T-helper 1 cell treated with Interleukin-12 subunit alpha and Interleukin-12 subunit beta and Interleukin-4 antibody, amounts not matched to agents 30 ng/mL and 1 ng/mL, for 36 hours (primary cell): ENCODE measurements at places on chromosomes 4 and X. TPM values are rescaled to one million over a fixed set of nuclear protein-coding genes. Genes with fewer than 3 reads are reported as not detected.

RHOXF2 gene
- not detected in 2 replicates for total RNA-seq

RBM46 gene
- not detected in 2 replicates for total RNA-seq

TRMT2B gene
- 23.2 and 23.3 TPM in 2 replicates for total RNA-seq

KCNE5 gene
- 0.37 and 0.42 TPM in 2 replicates for total RNA-seq

CXCL10 gene
- 9.8 and 10.5 TPM in 2 replicates for total RNA-seq

SMIM10 gene
- total RNA-seq: 0.49 and 0.54 TPM in 2 replicates

GPR143 gene
- total RNA-seq: not detected in 2 replicates

MAGEC3 gene
- not detected in 2 replicates for total RNA-seq

ASB9 gene
- total RNA-seq: 0.34 and 0.39 TPM in 2 replicates

FAM149A gene
- 0.61 and 0.78 TPM in 2 replicates for total RNA-seq

FHDC1 gene
- 0.15 and 0.22 TPM in 2 replicates for total RNA-seq

RRH gene
- total RNA-seq: 0.15 TPM in 1 of 2 replicates, not detected in the other

CCSER1 gene
- total RNA-seq: not detected in 2 replicates

KIF4A gene
- total RNA-seq: 29.6 and 30.0 TPM in 2 replicates

ZAR1 gene
- not detected in 2 replicates for total RNA-seq

TRIM75 gene
- not detected in 2 replicates for total RNA-seq

STK26 gene
- 36.5 and 39.4 TPM in 2 replicates for total RNA-seq

HS3ST1 gene
- total RNA-seq: 0.15 and 0.17 TPM in 2 replicates

PITX2 gene
- total RNA-seq: not detected in 2 replicates

H2BW2 gene
- not detected in 2 replicates for total RNA-seq

ARMCX1 gene
- 0.12 TPM in 1 of 2 replicates, not detected in the other for total RNA-seq

XKRX gene
- total RNA-seq: 0.27 and 0.39 TPM in 2 replicates

CT47B1 gene
- total RNA-seq: not detected in 2 replicates

TKTL2 gene
- not detected in 2 replicates for total RNA-seq

WDR17 gene
- total RNA-seq: 0.69 and 0.78 TPM in 2 replicates

ERAS gene
- total RNA-seq: not detected in 2 replicates

RAB39B gene
- 11.5 and 11.6 TPM in 2 replicates for total RNA-seq

KLHL13 gene
- 0.12 and 0.17 TPM in 2 replicates for total RNA-seq

LNX1 gene
- total RNA-seq: not detected in 2 replicates

ATP10D gene
- total RNA-seq: 5.6 and 7.2 TPM in 2 replicates

SSX3 gene
- total RNA-seq: not detected in 2 replicates

CLDN22 gene
- not detected in 2 replicates for total RNA-seq

SPANXA1 gene
- not detected in 2 replicates for total RNA-seq

DIPK2B gene
- total RNA-seq: not detected in 2 replicates

SERPINA7 gene
- total RNA-seq: not detected in 2 replicates

CXCL9 gene
- total RNA-seq: 0.12 and 0.17 TPM in 2 replicates

PCDH11X gene
- total RNA-seq: not detected in 2 replicates

IL2RG gene
- 739 and 752 TPM in 2 replicates for total RNA-seq

GRPR gene
- not detected in 2 replicates for total RNA-seq

SULT1E1 gene
- not detected in 2 replicates for total RNA-seq

RPA4 gene
- total RNA-seq: 0.29 and 0.83 TPM in 2 replicates

GCNA gene
- 5.7 and 6.0 TPM in 2 replicates for total RNA-seq

FOXR2 gene
- total RNA-seq: not detected in 2 replicates

NUP62CL gene
- 1.2 and 1.3 TPM in 2 replicates for total RNA-seq

CYLC1 gene
- not detected in 2 replicates for total RNA-seq
